ENCODE measurements at places on chromosomes 4 and X. TPM values are rescaled to one million over a fixed set of nuclear protein-coding genes. Genes with fewer than 3 reads are reported as not detected.

GRCh38 chrX:128807367-128807766 is 715.9 kb downstream of the SMARCA1 start:
- DNase-seq, result no peak
- H3K27me3 ChIP-seq, result no peaks in the 10 kb centered on the region
- H3K4me3 ChIP-seq, result no peak overlapping the region
- no peak overlapping the region for H3K27ac ChIP-seq
- H3K36me3 ChIP-seq, result no peaks in the 10 kb centered on the region

DNA sequence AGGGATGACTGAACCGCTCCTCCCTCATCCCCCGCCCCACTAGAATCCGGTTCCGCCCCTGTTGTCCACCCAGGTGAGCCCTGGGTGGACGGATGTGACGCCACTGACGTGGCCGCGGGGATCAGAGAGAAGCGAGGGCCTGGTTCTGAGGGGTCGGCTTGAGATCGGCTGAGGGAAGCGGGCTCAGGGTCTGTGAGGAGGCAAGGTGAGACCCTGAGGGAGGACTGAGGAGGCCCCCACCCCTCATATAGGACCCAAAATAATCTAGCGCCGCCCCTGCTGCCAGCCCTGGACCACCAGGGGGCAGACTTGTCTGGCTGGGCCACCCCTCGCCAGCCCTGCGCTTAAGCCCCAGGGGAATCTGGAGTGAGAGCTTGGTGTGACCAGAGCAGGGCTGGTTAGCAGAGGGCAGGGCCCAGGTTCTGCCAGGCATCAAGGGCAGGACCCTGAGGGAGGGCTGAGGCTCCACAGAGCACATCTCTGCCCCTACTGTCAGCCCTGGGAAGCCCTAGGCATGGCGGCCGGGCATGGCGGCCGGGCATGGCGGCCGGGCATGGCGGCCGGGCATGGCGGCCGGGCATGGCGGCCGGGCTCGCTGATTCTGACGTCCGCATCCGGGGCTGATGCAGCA is at the start of gene MAGEA8:
TSS of gene MAGEA8 (plus strand) at position 103 of the 631 bp plus-strand sequence. CDS start 3,090 bp downstream, outside the sequence.
- no peak for DNase-seq
- H3K36me3 ChIP-seq, result no peaks in the 10 kb centered on the region
- H3K4me1 ChIP-seq, result no peaks in the 10 kb centered on the region
- no peak within 1 kb of the TSS for H3K27ac ChIP-seq
- peaks cover 3% of the 10 kb centered on the region for H3K27me3 ChIP-seq

- H3K27me3 ChIP-seq, result no peaks in the 10 kb centered on the region
- no peak for DNase-seq
- no peaks in the 10 kb centered on the region for H3K4me1 ChIP-seq
- H3K27ac ChIP-seq, result no peak overlapping the region
- H3K4me3 ChIP-seq, result no peak overlapping the region
Observed at GRCh38 chrX:70079870-70080269, 17.6 kb downstream of the OTUD6A start.

DNA sequence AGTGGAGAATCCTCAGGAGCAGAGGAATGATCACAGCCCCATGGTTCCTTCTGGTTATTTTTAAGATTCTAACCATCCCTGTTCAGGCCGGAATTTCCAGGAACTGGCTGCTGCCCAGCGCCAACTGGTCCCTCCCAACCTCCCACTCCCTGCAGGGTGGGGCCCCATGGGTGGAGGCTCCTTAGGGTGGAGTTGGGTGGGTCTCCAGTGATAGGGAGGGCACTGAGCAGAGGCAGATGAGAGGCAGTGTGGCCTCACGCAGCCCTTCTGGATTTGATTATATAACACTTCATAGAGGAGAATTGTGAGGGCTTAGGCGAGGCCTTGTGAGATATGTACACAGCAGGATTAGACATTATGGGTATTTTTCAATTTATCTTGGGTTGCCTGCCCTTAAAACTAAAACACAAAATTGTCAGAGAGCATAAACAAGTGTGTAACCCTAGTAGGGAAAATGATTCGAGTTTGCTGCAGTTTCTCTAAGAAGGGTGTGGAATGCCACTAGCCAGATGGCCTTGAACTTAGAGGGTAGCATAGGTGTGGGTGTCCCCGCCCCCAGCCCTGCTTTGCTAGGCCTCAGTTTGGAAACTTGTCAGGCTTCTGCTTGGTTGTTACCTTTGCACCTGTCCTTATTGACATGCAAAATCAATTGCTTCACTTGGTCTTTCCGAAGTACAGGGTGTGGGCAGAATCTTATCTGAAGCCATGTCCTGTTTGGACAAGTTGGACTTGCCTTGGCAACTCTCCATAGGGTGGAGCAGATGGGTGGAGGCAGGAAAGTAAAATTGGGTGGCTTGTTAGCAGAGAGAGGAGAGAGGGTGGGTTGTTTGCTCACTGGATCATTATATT is 9.4 kb downstream of the KLF3 start:
- H3K36me3 ChIP-seq, result no peaks in the 10 kb centered on the region
- peak; percentile 60 for DNase-seq
- H3K4me1 ChIP-seq, result peaks cover 97% of the 10 kb centered on the region

GRCh38 chr4:142142366-142143054 is 506.1 kb downstream of the IL15 start:
- DNase-seq, result no peak
- no peak overlapping the region for H3K4me3 ChIP-seq
- H3K27ac ChIP-seq, result no peak overlapping the region
- H3K27me3 ChIP-seq, result no peaks in the 10 kb centered on the region
- no peaks in the 10 kb centered on the region for H3K4me1 ChIP-seq

ARR3 gene
- not detected for total RNA-seq

TEX11 gene
- not detected for total RNA-seq

DNA sequence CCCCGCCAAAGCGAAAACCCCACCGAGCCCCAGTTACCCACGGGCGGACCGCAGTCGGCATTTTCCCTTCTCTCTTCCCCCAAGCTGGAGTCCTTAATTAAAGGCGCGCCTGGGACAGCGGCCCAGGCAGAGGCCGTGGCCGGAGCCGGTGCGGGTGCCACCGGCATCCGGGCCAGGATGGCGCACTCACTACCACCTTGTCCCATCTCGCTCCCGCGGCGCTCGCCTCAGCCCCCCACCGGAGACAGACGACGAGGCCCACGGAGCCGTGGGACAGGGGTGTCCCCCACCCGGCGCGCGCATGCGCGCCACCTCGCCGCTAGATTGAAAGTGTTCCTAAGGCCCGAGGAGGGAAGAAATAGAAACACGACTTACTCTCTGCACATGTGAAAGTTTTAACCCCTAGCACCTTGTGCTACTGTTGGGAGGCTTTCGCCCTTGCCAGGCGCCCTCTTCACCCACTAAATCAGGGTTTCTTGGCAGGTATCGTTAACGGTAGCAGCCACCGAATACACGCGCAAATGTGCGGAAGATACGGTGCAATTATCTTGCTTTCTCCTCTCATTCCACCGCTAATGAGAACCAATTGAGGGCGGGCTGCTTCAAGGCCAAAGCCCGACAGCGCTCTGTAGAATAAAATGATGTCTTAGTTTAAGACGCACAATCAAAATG is 64.3 kb upstream of the CCDC160 start:
- no peaks in the 10 kb centered on the region for H3K27me3 ChIP-seq
- H3K4me1 ChIP-seq, result peaks cover 6% of the 10 kb centered on the region
- peak; percentile 44 for DNase-seq
- peak overlapping the region; percentile 39 for H3K4me3 ChIP-seq
- H3K36me3 ChIP-seq, result no peaks in the 10 kb centered on the region
- H3K27ac ChIP-seq, result no peak overlapping the region

TBC1D9 gene
- 17.9 TPM for total RNA-seq

MAGED4 gene
- not detected for total RNA-seq

- H3K4me3 ChIP-seq, result no peak overlapping the region
- peaks cover 7% of the 10 kb centered on the region for H3K27me3 ChIP-seq
- no peaks in the 10 kb centered on the region for H3K4me1 ChIP-seq
- DNase-seq, result no peak
- H3K27ac ChIP-seq, result no peak overlapping the region
Observed at GRCh38 chr4:7387925-7388324, 46.8 kb downstream of the PSAPL1 start.

RASSF6 gene
- total RNA-seq, result not detected

HPRT1 gene
- 22.9 TPM for total RNA-seq

DNA sequence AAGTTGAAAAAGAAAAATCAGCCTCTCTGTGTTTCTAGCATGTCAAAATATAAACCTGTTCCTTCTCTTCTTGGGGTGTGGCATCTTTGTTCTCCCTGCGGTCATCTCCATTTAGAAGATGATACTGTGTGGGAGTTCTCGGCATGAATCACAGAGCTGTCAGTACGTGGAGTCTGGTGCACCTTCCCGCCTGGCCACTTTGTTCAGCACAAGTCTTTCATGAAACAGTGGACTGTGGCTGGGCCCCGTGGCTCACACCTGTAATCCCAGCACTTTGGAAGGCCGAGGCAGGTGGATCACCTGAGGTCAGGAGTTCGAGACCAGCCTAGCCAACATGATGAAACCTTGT is 166.5 kb downstream of the MAML3 start:
- H3K27me3 ChIP-seq, result no peaks in the 10 kb centered on the region
- no peaks in the 10 kb centered on the region for H3K36me3 ChIP-seq
- no peak overlapping the region for H3K4me3 ChIP-seq
- H3K4me1 ChIP-seq, result peaks cover 43% of the 10 kb centered on the region
- DNase-seq, result no peak

ATP8A1 gene
- total RNA-seq, result 18.9 TPM

DNA sequence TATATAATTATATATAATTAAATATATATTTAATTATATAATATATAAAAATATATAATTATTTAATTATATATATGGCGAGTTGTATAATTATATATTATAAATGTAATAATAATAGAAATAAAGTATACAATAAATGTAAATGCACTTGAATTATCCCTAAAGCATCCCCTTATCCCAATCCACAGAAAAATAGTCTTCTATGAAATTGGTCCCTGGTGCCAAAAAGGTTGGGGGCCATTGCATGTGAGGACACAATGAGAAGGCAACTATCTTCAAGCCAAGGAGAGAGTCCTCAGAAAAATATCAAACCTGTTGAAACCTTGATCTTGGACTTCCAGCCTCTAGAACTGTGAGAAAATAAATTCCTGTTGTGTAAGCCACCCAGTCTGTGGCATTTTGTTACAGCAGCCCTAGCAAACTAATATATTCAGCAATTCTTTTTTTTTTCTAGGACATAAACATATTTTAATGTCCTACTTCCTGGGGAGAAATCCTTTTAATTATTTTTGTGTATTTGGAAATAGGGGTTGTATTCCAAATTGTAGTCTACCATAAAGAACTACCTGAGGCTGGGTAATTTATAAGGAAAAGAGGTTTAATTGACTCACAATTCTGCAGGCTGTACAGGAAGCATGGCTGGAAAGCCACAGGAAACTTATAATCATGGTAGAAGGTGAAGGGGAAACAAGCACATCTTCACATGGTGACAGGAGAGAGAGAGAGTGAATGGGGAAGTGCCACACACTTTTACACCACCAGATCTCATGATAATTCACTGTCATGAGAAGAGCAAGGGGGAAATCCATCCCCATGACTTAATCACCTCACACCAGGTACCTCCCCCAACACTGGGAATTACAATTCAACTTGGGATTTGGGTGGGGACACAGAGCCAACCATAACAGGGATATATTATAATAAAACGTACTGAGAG is 22.9 kb upstream of the CXCL2 start:
- H3K36me3 ChIP-seq, result no peaks in the 10 kb centered on the region
- no peak for DNase-seq
- no peak overlapping the region for H3K27ac ChIP-seq
- peaks cover 12% of the 10 kb centered on the region for H3K4me1 ChIP-seq

SLC10A7 gene
- 4.4 TPM for total RNA-seq

GRCh38 chrX:33126469-33126868 is 84.9 kb downstream of the DMD start:
- no peaks in the 10 kb centered on the region for H3K27me3 ChIP-seq
- peaks cover 5% of the 10 kb centered on the region for H3K4me1 ChIP-seq
- no peak overlapping the region for H3K27ac ChIP-seq
- no peak overlapping the region for H3K4me3 ChIP-seq

DNA sequence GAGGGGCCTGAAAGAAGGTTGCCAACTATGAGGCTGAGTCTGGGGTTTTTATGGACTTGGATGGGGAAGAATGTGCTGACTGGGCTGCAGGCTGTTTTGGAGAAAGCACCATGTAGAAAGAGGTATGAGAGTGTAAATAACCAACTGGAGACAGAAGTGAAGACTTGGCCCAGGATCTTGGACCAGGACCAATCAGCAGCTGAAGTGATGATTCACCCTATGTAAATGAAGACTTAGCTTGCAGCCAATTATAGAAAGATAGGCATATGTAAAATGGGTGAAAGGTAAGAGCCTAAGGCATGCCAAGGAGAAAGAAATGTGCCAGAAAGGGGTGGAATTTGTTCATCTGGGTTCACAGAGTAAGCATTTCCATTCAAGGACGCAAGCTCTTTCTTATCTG is 856.7 kb upstream of the PRKX start:
- H3K4me3 ChIP-seq, result no peak overlapping the region
- no peak overlapping the region for H3K27ac ChIP-seq
- H3K36me3 ChIP-seq, result no peaks in the 10 kb centered on the region
- no peaks in the 10 kb centered on the region for H3K27me3 ChIP-seq
- H3K4me1 ChIP-seq, result no peaks in the 10 kb centered on the region
- no peak for DNase-seq

DNA sequence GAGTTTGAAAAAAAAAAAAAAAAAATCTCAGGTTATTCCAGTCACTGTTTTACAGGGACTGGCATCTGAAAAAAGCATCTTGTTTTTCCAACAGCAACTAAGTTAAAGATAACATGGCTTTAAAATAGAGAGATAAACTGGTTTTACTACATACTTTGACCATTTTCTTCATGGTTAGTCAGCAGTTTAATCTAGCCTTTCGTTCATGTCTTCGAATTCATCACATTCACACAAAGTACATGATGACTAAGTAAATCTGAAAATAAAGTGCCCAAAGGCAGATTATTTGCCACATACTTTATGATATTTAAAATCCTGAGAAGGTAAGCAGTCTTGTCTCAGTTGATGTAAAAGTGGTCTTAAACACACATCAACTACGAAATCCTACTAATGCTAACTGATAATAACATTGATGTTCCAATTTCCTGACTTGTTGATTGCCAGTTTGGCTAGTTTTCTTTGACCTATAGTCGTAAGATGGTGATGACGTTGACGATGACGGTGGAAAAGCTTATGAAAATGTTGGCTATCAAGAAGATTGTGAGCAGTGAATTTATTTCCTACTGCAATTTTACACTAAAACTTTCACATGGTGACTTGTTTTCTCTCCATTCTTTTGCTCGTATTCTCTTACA is 540.5 kb upstream of the BOD1L1 start:
- no peaks in the 10 kb centered on the region for H3K36me3 ChIP-seq
- peaks cover 16% of the 10 kb centered on the region for H3K4me1 ChIP-seq
- no peak for DNase-seq
- no peak overlapping the region for H3K4me3 ChIP-seq

GRCh38 chr4:138087066-138087719 is 155.0 kb downstream of the SLC7A11 start:
- no peaks in the 10 kb centered on the region for H3K4me1 ChIP-seq
- H3K4me3 ChIP-seq, result no peak overlapping the region
- H3K27ac ChIP-seq, result peak overlapping the region; percentile 9
- H3K36me3 ChIP-seq, result no peaks in the 10 kb centered on the region
- DNase-seq, result no peak

DNA sequence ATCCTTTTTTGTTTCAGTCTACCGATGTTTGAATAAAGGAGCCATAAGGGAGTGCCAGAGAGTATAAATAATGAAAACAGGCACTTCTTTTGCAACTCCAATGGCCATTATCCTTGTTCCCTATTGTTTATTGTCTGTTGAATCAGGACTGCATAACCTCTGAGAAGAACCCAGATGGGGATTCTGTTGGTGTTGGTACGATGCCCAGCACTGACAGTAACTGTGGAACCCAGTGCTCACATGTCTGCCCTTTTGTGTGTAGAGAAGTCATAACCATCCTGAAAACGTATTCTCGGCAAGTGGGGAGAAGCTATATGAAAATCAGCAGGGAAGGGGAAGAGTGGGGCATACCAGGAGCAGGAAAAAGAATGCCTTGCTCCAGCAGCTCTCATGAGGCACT is 195.1 kb upstream of the EDNRA start:
- H3K36me3 ChIP-seq, result no peaks in the 10 kb centered on the region
- H3K27ac ChIP-seq, result no peak overlapping the region
- no peak overlapping the region for H3K4me3 ChIP-seq
- DNase-seq, result no peak
- H3K27me3 ChIP-seq, result no peaks in the 10 kb centered on the region

ADH7 gene
- not detected for total RNA-seq
